IMR-90 (cell line): ENCODE measurements at places on chromosomes 6 and 20. TPM values are rescaled to one million over a fixed set of nuclear protein-coding genes. Genes with fewer than 3 reads are reported as not detected.

DNA sequence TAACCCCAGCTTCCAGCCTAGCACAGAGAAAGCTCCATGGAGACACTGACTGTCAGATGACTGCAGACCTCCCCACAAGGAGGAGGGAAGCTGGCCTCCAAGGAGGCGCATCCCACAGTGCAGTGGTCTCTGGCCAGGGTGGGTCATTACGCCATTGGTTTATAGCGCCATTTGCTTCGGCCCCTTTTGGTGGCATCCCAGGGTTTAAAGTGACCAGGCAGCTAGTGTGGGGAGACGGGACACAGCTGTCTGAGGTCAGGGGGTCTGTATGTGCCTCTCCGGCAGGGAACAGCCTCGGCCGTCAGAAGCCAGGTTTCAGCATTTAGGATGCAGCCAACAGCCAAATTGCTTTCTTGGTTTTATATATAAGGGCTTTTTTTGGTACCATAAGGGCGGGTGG lies 15.8 kb upstream of the PMEPA1 start:
- no peak for DNase-seq

GRCh38 chr20:5267092-5267491 lies 49.7 kb downstream of the PROKR2 start:
- DNase-seq, result no peak

DNA sequence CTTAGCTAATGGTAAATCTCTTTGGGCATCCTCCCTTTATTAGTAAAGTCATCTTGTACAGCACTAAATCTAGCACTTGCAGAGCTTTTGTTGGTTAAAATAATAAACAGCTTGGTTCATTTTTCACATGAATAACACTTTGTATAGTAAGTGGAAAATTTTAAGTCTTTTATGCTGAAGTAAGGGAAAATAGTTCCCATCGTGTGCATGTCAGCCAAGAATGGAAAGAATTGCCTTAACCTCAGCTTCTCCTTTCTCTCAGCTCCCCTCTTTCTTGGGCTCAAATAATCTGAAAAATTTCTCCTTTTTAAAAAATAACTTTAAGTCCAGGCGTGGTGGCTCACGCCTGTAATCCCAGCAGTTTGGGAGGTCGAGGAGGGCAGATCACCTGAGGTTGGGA lies 16.6 kb downstream of the SNRPC start:
- no peak for DNase-seq

DNA sequence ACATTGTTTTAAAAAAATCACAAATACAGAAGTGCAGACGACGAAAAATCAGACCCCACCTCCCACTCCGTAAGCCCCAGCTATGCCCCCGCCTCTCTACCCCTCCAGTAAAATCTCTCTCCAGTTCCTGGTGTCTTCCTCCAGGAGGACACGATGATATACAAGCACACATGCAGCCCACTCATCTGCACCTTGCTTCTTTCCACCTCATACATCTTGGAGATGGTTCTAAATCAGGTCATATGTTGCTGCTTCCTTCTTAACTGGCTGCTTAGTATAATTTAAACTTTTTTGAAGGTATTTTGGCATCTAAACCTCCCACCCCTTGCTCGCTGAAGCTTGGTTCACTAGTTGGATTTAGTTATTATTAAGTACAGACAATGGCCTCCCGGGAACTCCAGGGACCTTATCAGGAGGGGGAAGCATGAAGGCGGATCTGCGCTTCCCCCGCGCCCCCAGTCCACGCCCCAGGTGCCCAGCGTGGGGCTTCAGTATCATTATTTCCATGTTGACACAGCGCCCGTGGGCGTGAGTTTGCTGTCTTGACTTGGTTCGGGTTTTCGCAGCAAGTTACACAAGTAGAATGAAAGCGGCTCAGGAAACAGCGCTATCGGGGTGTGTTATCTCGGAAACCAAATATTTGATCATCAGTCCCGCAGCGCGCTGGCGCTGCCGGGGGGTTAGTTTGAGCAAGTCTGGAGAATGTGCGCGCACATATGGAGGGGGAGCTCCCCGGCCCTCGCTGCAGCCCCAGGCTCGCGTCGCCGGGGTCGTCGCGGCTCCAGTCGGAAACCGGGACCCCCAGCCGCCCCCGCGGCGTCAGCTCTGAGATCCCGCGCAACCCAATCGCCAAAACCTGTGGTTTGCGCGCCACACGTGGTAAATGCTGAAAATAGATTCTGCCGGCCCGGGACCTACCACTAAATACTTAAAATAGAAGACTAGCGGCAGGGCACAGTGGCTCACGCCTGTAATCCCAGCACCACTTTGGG lies 2.3 kb downstream of the BMP7 start:
- DNase-seq, result no peak

GRCh38 chr6:94376876-94377275 lies 957.5 kb upstream of the EPHA7 start:
- no peak for DNase-seq

DNA sequence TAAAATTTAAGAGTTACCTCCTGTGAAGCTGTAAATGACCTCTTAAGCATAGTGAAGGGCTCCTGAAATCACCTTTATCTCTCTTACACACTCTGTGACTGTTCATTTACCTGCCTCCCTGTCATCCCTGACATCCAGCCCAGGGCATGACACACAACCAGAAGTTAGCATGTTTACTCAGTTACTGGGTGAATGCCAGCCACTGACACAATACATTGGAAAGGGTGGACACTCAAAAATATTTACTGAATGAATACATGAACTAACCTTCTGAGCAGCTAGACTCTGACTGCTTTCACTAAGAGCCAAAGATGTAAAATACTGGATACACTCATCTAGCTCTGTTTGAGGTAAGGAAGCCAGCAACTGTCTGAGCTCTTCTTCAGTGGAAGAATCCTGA lies 25.3 kb downstream of the SERAC1 start:
- DNase-seq, result peak; percentile 88

DNA sequence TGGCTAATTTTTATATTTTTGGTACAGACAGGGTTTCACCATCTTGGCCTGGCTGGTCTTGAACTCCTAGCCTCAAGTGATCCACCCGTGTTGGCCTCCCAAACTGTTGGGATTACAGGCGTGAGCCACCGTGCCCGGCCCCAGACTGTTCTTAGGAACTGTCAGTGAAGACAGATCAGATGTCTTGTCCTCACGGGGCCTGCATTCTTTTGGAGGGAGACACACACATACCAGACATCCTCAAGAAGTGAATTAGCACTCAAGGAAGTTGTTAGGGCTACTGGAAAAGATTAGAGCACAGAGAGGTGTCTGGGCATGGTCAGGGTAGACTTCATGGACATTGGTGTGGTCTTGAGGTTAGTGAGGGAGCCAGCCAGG lies 10.3 kb upstream of the LPIN3 start:
- peak; percentile 51 for DNase-seq

- DNase-seq, result peak; percentile 34
Measured at GRCh38 chr20:11952639-11953038, 34.9 kb downstream of the BTBD3 start.

- peak; percentile 66 for DNase-seq
Measured at GRCh38 chr6:161407581-161407980, 133.7 kb upstream of the AGPAT4 start.

DNA sequence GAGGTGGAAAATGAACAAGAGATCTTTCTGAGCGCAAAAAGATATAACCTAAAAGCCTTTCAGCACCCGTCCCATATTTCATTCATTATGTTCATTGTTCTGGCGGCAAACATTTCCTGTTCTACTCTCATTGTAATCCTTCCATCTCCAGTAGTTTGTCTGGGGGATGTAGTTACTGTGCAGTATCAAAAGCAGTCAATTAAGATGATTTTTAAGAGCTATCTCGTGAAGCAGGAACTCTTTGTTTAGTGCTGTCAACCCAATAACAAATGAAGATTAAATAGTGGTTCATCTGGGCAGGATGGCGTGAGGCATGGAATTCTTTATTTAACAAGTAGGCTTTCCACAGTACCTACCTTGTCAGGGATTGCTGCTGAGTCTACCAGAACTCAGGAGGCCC lies 876.7 kb downstream of the HACE1 start:
- no peak for DNase-seq

- peak; percentile 24 for DNase-seq
Measured at GRCh38 chr6:55886185-55886836, 10.9 kb upstream of the BMP5 start.

DNA sequence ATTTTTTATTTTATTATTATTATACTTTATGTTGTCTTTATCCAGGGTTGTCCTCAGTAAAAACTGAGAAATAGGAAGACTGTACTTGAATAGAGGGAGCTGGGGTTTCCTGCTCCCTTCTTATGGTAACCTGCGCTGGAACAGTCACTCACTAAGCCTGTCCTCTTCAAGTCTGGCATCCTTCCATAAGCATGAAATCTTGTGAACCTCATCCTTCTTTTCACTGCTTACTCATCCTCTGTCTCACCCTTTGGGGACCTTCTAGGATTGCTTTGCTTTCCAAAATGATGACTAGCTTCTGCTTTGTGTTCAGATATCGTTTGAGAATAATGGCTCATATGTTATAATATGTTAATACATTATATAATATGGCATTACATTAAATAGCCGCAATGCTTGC lies 90.6 kb downstream of the C6orf118 start:
- no peak for DNase-seq

DNA sequence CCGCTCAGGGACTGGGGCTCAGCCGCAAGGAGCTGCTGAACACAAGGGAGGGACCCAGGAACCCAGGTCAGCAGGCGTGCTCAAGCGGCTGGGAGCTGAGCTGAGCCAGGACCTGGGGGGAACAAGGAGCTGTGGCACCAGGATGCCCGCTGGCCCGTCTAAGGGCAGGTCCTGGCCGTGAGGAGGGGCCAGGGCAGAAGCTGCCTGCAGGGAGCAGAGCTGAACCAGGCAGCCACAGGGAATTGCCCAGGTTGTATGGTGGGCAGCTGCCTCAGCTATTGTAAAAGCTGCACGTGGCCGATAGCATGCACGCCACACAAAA lies 133.3 kb downstream of the AGPAT4 start:
- no peak for DNase-seq

The ERVFRD-1 gene
- not detected in 2 replicates for total RNA-seq

The TMEM200A gene
- total RNA-seq, result 37.1 and 47.8 TPM in 2 replicates

The FAM209B gene
- not detected in 2 replicates for total RNA-seq

The CD109 gene
- total RNA-seq, result 5.0 and 7.2 TPM in 2 replicates

The SPDEF gene
- not detected in 2 replicates for total RNA-seq
